ENCODE measurements at places on chromosomes 6 and 20. TPM values are rescaled to one million over a fixed set of nuclear protein-coding genes. Genes with fewer than 3 reads are reported as not detected.

COL11A2 gene
- 2.6 TPM for total RNA-seq

DNA sequence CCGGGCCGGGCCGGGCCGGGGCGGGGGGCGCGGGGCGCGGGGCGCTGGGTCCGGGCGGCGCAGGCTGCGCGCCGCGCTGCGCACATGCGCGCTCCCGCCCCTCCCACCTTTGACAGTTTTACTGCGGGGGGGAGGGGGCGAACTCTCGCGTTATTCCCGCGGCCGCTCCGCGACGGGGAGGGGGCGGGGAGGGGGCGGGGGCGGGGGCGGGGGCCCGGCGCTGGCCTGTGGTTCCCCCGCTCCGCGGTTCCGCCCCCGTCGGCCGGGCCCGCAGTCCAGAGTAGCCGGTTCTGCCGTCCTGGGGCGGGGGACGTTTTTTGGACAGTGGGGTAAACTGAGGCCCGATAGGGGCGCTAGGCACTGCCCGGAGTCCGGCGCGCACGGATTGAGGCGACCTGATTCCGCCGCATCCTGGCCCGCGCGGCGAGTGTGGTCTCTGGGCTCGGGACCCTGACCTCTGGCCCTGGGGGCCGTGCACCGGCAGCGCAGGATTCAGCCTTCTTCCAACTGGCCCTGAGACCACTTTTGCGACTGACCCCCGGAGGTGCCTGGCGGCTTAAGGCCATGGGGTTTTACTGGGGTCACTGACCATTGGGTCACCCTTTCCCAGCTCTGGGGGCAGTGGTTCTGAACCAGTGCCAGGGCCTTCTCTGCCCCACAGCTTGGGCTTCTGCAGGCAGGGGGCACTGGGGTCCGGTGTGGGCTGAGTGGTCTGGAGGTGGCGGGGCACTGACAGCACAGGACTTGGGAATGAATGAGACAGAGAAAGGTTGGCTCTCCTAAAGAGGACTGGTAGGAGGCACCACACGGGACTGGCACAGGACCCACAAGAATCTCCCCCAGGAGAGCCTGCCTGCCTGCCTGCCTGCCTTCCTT lies at the start of gene ZNF512B:
Gene ZNF512B, minus strand, starts transcription at position 93 of the 876 bp plus-strand sequence. CDS start 1,980 bp downstream, outside the sequence.
- peak; percentile 78 for DNase-seq

BCAS1 gene
- total RNA-seq, result not detected

AVP gene
- total RNA-seq, result not detected

BTN2A1 gene
- 6.6 TPM for total RNA-seq

DNA sequence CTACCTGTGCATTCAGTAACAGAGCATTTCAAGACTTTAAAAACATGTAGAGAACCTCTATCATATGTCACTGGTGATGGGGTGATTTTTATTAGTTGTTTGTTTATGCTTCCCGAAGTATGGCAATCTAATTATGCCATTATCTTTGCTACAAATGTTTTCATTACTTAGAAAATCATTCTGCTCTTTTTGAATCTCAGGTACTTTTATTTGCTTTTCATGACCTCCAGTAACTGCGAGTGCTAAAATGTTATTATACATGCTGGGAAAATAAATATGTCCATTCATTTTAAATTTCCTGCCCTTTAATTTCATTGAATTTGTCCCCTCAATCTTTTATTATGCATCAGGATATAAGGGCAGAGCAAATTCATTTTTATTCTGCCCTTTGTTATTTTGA lies 515.7 kb downstream of the NKAIN2 start:
- DNase-seq, result no peak

DNA sequence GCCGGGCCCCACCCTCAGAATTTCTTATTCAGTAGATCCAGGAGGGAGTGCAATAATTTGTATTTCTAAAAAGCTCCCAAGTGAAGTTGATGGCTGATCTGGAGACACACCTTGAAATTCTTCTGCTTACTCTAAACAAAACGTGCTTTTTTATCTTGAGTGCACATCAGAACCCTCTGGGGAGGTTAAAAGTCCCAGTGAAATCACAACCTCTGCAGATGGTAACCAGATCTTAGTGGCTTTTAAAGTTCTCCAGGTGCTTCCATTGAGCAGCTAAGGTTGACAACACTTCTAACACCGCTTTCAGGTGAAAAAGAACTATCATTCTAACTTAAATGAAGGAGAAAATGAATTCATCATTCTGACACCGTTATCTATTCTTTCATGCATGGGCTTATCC lies 45.6 kb upstream of the ESR1 start:
- no peak for DNase-seq

- DNase-seq, result no peak
Measured at GRCh38 chr6:28407401-28407800, 7.9 kb upstream of the ZSCAN12 start.

DNA sequence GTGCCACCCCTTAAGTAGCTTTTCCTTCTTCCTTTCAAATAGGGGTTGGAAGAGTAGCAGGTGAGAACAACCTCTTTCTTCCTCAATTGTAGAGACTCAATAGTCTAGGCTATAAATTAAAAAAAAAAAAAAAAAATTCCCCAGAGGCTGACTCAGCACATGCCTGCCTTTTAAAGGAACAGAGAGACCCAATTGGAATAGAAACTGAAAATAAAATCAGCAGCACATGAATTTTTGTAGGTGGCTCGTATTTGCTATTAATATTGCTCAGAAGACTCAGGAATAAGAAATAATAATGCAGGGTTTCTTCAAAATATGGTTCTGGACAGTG lies 19.3 kb downstream of the TOP1 start:
- DNase-seq, result no peak

GRCh38 chr20:58094160-58094559 lies 134.3 kb downstream of the ANKRD60 start:
- DNase-seq, result no peak

DNA sequence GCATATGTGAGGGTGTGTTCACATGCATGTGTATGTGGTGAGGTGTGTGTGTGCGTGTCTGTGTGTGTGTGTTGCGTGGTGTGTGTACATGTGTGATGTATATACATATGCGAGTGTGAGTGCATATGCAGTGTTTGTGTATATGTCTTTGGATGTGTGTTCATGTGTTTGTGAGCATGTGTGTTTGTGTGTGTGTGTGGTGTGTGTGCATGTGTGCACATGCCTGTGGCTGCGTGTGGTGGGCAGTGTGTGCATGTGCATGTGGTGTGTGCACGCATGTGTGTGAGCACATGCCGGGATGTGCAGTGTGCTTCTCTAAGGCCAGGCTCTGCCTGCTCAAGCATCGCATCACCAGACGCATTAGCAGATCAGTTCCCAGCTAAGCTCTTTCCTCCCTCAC lies 5.7 kb downstream of the THBS2 start:
- DNase-seq, result no peak

GRCh38 chr6:89986650-89987074 lies 92.4 kb downstream of the GJA10 start:
- no peak for DNase-seq

- DNase-seq, result no peak
Measured at GRCh38 chr6:170489836-170490235, 63.3 kb downstream of the PSMB1 start.

DNA sequence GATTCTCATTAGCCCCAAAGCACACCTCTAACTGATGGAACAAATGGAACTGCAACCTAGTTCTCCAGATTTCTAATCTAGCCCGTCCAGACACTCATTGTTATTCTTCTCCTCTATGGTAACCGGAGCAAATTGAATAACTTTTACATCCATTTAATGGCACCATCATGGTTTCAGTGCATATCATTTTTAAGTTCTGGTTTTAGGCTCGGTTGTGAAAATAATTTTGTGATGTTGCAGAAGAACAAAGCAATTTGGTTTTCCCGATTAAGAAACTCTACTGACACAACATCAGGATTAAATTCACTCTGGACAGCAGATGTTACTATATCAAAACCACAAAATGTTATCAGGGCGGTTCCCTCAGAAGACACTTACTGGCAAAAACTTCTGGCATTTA lies 42.5 kb upstream of the HBS1L start:
- DNase-seq, result no peak

DNA sequence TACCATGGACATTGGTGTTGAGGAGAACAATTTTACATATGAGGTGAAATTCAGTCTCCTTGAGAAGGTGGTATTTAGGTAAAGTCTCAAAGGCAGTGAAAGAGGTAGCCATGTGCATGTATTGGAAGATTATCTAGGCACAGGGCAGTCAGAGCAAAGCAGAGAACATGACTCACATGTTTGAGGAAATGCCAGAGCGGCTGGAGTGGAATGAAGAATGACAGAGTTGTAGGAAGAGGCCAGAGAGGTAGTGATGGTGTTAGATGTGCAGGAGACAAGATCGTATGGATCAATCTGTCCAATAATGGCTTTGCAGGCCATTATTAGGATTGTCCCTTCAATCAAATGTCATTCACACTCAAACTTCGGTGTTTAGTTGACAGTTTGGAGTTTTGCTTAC lies 449.4 kb upstream of the PTCHD4 start:
- DNase-seq, result peak; percentile 63

- DNase-seq, result no peak
Measured at GRCh38 chr6:159815410-159815809, 15.3 kb downstream of the PNLDC1 start.

- no peak for DNase-seq
Measured at GRCh38 chr6:135496800-135497411, 634 bp downstream of the AHI1 start.

- DNase-seq, result peak; percentile 91
Measured at GRCh38 chr20:47568019-47568418, 66.3 kb downstream of the NCOA3 start.

GRCh38 chr6:134544737-134545136 lies 226.8 kb upstream of the SGK1 start:
- no peak for DNase-seq

DNA sequence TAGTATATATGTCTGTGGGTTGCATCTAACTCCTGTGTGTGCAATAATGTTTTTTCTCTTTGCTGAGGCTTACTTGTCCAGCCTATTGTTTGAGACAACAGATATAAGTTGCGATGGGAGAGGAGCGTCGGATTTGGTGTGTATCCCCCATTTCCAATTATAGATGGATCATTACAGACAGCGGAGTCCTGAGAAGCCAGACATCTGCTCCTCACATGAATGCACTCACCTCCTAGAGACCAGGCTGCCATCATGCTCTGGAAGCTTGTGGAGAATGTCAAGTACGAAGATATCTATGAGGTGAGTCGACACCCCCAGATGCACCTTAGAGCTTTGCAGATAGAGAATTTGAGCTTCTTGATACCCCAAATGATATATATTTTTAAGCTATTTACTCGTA lies at the start of gene TFAP2B:
Gene TFAP2B, plus strand, starts transcription at position 199 of the 400 bp plus-strand sequence. Its CDS starts 21 bp downstream, at position 220.
- DNase-seq, result no peak

- DNase-seq, result no peak
Measured at GRCh38 chr6:125444006-125444923, 142.5 kb upstream of the HDDC2 start.

DNA sequence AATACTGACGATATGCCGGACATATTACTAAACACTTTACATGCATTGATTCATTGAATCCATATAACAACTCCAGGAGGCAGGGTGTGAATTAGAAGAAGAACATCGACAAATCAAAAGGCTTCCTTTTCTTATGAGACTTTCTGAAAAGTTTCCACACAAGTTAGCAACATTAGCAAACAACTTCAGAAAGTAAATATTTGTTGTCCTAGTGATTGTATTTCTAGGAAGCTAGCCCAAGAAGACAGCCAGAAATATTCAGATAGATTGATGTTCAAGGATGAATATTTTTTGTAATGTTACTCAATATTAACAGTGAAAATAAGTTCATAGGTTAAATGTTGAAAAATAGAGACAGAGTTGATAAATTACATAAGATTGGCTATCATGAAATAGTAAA lies 120.6 kb downstream of the GFRAL start:
- no peak for DNase-seq

DNA sequence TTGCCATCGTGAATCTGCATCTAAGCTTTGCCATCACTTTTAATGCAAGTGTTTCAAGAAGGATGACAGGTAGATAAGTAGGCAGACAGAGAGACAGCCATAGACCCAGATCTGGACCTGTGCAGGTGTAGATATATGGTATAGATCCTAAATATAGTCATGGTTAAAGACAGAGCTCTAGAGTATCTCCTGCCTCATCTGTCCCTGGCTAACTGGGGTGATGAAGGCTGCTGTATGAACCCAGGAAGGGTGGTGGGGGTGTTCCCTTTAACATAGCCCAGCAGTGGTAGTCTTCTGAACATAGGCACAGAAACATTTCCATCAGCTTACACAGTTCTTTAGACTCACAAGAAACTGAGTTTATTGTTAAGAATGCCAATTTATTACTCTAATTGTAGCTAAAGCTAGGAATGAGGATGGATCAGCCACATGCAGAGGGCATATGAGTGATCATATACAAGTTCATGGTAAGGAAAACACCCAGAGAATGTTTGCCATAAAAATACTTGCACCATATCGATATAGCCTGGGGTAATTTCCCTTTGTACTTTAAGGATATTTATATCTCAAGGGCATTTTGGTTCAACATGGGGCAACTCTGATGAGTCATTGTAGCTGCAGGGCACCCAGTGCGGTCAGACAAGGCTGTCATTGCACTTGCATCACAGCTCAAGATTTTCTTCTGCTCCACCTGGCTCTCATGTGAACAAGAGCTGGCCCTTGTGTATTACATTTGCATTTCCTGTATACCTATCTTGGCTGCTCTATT lies 587.2 kb downstream of the EPM2A start:
- DNase-seq, result peak; percentile 76

- DNase-seq, result no peak
Measured at GRCh38 chr6:14871221-14871620, 374.6 kb upstream of the JARID2 start.
